ENCODE measurements at places on chromosomes 11 and 22.
A peak's percentile ranks its signal among the peaks of the same experiment; 100 is the strongest.

GRCh38 chr11:105208019-105208418, 68.5 kb upstream of the CARD18 start:
- no peak for DNase-seq

DNA sequence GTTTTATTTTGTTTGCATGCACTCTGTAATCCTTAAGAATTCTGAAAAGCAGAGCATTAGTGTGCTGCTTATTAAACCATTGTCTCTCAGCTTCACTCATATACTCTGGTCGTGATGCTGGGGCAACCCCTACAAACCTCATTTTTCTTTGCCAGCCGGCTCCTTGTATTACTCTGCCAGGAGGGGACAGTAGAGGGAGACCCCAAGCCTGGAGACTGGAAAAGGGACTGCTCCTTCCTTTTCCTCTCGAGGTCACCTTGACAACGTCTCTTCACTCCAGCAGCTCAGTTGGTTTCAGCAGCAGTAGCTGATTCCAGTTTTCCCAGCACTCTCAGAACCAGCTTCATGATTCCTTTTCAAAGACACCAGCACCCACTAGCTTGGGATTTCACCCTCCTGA, 2.8 kb upstream of the JHY start:
- DNase-seq = no peak

DNA sequence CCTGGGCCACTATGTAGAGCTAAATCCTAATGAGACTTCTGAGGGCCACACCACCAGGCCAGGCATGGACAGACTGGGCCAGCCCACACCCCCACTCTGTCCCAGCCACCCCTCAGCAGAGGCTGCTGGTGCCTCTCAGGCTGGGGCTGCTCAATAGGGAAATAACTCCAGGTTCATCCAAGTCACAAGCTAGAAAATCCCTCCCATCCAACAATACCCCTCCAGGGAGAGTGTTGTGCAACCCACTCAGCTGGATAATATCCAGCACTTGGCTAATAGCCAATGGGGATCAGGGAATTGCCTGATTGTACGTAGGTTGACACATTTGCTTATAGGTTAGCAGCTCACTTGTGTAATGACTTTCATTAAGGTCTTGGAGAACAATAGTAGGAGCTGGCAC, 64.1 kb upstream of the WNT11 start:
- DNase-seq = peak; percentile 42

DNA sequence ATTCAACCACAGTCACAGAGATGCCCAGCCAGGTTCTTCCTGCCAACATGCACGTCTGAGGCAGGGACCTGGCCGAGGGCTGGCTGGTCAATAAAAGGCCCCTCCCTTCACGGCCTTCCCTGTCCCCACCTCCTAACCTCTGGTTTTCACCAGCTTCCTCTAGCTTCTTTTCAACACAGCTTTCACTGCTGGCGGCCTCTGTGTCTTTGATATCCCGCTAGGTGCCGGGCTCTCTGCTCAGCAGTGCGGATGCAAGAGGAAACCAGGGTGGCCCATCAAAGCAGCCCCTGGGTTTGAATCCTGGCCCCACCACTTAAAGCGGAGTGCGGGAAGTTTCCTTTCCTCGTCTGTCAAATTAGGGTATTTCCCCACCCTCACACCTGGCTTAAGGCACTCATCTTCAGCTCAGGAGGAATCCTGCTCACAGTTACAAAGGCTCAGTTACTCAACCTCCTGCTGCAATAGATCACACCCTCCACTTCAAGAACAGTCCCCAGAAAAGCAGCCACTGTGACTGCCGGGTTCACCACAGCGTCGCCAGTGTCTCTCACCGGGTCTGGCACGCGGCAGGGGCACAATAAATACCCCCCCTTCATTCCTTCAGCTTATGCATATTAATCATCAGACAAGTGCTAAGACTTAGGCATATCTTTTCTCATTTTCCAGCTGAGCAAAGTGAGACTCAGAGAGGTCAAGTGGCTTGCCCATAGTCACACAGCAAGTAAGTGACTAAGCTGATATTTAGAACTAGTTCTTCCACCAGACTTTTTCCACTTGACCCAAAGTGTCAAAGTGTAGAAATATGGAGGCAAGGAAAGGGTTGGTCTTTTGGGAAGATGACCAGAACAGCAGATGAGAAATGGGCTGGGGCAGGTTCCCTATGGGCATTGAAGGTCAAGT, 45.7 kb downstream of the TXN2 start:
- DNase-seq = peak; percentile 67

DNA sequence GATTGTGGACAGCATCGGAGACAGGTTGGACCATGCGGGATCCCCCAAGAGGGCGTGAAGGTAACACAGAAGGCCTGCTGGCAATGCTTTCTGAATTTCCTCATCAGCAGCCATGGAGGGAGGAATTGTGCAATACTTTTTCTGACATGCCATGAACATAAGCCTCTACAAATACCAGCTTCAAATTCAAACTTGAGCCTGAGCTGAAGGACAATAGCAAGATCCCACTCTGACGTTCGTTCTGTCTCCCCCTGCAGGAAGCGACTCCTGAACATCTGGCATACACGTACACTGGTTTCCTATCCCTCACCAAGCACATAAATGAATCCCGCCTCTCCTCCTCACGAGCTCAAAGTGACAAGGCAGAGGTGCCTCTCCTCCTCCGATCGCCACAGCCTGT, 312.2 kb downstream of the BRD1 start:
- no peak for DNase-seq

- DNase-seq = no peak
Observed at GRCh38 chr11:44466531-44467205, 98.8 kb upstream of the CD82 start.

GRCh38 chr11:101748572-101749344, 165.0 kb upstream of the TRPC6 start:
- DNase-seq = no peak

- peak; percentile 44 for DNase-seq
Observed at GRCh38 chr22:20111045-20111688, 4.7 kb upstream of the RANBP1 start.

DNA sequence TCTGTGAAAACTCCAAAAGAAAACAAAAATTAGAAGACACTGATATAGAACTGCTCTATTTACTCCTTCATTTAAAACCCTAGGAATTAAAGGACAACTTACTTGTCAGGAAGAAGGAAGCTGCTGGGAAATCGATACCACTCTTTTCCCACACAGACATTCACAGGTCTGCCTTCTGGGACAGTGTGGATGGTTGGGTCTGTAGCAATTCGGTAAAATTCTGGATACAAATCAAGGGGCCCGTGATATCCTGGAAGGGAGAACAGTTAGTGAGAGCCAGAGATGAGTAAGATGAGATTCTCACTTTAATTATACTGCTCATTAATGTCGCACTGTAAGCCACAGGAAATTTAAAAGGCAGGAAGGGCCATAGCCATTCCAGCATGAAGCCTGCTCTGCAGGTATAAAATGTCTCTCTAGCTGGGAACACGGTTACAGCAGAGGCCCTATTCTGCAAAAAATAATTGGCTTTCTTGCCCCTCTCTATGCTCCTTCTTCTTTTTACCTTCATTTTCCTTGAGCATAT, 34.0 kb downstream of the ALG9 start:
- DNase-seq = no peak

GRCh38 chr22:44363980-44364750, 51.4 kb upstream of the SHISAL1 start:
- no peak for DNase-seq

GRCh38 chr11:69073469-69073868, 24.7 kb downstream of the TPCN2 start:
- DNase-seq = no peak

GRCh38 chr11:33021501-33021900, 5.8 kb downstream of the DEPDC7 start:
- no peak for DNase-seq

DNA sequence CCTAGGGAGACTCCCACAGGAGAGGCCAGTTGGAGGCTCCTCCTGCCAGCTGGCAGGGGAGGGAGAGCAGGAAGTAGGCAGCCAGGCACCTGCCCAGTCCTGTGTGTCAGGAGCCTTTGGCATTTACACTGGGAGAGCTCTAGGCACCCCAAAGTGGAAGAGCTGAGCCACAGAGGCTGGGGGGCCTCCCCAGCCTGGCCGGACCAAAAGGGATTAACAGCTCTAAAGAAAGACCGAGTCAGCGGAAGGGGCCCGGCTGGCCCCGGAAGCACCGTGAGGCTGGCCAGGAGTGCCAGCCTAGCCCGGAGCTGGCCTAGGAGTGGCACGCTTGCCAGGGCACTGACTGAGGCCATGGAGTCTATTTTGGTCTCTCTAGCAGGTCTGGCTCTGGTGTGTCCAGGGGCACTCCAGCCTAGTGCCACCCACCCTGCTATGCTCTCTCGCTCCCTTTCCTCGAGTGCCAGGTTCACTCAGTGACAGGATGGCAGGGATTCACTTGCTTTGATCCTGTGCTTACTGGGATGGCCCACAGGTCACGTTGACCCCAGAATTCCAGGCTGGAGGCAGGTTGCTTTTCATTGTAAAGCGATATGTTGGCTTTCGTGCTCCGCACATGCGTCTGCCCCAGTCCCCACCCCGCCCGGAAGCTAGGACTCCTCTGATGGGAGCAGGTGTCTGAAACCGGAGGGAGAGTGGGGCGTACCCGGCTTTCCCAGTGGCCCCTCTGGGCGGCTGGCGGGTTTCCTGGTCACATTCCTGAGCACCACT, 3.3 kb upstream of the KMT5B start:
- no peak for DNase-seq

- no peak for DNase-seq
Observed at GRCh38 chr22:43969021-43969878, 14.0 kb downstream of the SAMM50 start.

GRCh38 chr11:125148743-125149142, 15.8 kb upstream of the PKNOX2 start:
- no peak for DNase-seq

DNA sequence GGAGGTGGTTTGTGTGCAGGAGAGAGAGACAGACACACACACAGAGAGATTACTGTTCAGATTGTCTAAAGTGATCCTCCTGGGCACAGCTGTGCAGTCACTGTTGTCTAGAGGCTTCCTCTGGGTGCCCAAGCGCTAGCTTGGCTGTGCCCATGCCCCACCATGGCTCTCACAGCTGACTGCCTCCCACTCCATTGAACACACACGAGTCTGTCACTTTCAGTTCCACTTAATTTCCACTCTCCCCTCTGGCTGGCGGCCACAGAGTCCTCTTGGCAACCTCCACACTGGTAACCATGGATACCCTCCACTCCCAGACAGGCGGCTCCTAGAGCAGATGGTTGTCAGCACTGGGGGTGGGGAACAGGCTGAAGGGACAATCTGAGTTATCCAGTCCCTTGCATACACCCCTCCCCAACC, 29.1 kb downstream of the MAP6 start:
- DNase-seq = peak; percentile 72

GRCh38 chr11:312092-312816, 1.6 kb upstream of the IFITM1 start:
- DNase-seq = no peak

DNA sequence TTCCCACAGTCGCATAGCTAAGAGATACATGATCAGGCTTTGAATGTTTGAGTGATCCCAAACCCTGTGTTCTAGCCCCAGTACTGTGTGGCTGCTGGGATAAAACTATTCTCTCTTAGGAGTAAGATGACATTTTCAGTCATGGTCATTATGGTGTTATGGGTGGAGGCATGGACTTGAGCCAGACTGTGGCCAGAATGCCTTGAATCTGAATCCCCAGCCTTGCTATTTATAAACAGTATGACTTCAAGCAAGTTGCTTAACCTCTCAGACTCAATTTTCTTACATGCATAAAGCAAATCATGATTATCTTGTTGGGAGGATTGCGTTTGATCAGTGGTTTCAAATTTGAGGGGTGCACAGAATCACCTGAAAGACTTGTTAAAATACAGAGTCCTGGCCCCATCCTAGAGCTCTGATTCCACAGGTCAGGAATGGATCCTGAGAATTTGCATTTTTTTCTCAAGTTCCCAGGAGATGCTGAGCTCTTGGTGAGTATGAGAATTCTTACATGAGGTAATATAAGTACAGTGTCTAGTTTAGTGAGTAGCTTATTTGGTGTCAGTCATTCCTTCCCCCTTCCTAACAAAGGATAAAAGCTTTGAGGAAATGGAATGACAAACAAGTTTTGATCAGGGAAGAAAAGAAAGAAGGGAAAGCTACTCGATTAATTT, 571.7 kb downstream of the METTL15 start:
- DNase-seq = peak; percentile 75

DNA sequence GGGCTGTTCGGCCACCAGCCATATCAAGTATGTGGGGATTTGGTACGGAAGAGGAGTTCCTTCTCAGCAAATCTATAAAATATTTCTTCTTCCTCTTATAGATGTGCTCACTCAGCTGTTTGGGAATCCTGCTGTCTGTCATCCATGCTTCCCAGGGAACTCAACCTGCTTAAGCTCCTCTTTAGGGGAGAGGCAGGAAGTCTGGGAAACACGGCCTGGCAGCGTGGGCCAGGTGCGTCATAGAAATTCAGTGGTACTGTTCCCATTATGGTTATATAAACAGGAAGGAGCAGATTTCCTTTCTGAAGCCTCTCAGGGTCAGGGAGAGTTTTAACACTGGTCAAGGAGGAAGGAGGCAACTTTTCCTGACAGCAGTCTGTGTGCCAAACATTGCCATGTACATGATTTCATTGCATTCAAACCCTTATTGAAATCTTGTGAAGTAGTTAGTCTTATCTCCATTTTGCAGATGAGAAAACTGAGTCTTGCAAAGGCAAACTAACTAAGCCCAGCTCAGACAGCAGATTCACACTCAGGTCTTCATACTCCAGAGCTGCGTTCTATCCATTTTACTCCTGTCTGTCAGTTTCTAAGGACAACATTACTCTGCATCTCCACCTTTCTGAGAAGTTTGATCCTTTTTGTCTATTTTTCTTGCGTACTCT, 35.4 kb upstream of the AMOTL1 start:
- DNase-seq = peak; percentile 91

DNA sequence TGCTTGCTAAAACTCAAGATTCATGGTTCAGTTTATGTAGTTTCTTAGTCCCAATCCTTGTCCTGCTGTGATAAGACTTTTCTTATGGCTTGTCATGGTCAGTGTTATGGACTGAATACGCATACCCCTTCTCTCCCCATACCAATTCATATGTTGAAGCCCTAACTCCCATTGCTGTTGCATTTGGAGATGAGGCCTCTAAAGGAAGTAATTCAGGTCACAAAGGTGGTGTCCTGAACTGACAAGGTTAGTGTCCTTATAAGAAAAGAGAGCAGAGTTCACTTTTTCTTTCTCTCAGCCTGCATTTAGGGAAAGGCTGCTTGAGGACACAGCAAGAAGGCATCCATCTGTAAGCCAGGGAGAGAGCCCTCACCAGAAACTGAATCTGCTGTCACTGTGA, 618.2 kb downstream of the LRRC4C start:
- DNase-seq = no peak

- DNase-seq = peak; percentile 72
Observed at GRCh38 chr11:117985953-117986887, at the start of gene IL10RA. Gene IL10RA, plus strand, starts transcription at chr11:117986394. Its CDS starts 74 bp downstream, at chr11:117986468.

Data from mesenchymal stem cell (in vitro differentiated cells and primary cell).